Activated CD8-positive, alpha-beta T cell treated with anti-CD3 and anti-CD28 coated beads, Interleukin-2, amount 10 ng/mL, durations not matched to agents 7 days and 5 days (primary cell): ENCODE measurements at places on chromosomes 1 and 21. TPM values are rescaled to one million over a fixed set of nuclear protein-coding genes. Genes with fewer than 3 reads are reported as not detected.

ADAMTS5 gene
- total RNA-seq, result not detected

NGF gene
- not detected for total RNA-seq

AIRE gene
- not detected for total RNA-seq

IGSF9 gene
- not detected for total RNA-seq

PLPP3 gene
- not detected for total RNA-seq

IVL gene
- total RNA-seq, result not detected

OPRD1 gene
- not detected for total RNA-seq

OXCT2 gene
- total RNA-seq, result 0.47 TPM

COQ8A gene
- 16.4 TPM for total RNA-seq

FABP3 gene
- total RNA-seq, result not detected

S100B gene
- total RNA-seq, result 8.5 TPM

MTARC1 gene
- not detected for total RNA-seq

NFYC gene
- total RNA-seq, result 71.5 TPM

CACNA1E gene
- 0.08 TPM for total RNA-seq

OLFML3 gene
- total RNA-seq, result 0.78 TPM

SPRR2E gene
- total RNA-seq, result not detected

GJA8 gene
- total RNA-seq, result not detected

INAVA gene
- 0.57 TPM for total RNA-seq

AKR1A1 gene
- 150 TPM for total RNA-seq

KIRREL1 gene
- total RNA-seq, result not detected

NHLH1 gene
- 0.24 TPM for total RNA-seq

KCND3 gene
- not detected for total RNA-seq

CFAP141 gene
- not detected for total RNA-seq

MYOG gene
- not detected for total RNA-seq

FCER1A gene
- not detected for total RNA-seq

G0S2 gene
- not detected for total RNA-seq

MXRA8 gene
- not detected for total RNA-seq

GNG4 gene
- not detected for total RNA-seq

NECTIN4 gene
- not detected for total RNA-seq

SLAMF7 gene
- total RNA-seq, result 88.5 TPM

DCST1 gene
- not detected for total RNA-seq

TEX38 gene
- not detected for total RNA-seq

MPL gene
- not detected for total RNA-seq

S100A2 gene
- 0.63 TPM for total RNA-seq
